H9 (cell line): ENCODE measurements at places on chromosomes 13 and 19.

DNA sequence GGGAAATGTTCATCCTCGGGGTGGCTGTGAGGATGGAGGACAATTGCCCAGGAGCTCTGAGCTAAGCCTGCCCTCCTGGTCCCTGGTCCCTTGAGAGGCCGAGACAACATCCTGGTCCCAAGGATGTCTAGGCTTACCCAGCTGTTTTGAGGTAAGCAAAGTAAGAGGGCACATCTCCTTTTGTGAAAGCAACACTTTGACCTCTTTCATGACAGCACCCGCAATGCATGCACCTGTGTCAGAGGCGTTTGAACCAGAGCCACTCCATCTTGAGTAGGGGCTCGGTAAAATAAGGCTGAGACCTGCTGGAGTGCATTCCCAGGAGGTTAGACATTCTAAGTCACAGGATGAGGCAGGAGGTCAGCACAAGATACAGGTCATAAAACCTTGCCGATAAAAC is 43.1 kb upstream of the ANKRD10 start:
- no peak for DNase-seq

DNA sequence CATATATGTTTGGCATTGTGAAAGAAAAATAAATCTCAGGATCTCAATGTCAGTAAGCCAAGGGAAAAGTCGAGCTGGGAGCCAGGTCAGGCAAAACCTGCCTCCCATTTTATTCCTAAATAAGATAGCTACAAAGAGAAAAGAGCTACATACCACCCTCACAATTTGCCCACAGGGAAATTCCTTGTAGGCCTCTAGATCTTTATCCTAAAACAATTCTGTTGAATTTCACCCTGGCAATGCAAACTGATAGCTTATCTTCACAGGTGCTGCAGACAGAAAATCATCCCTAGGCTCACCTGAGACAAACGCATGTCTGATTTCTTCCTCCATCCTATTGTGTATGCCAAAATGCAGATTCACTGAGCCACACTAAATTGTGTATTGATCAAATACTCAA is 2587.1 kb downstream of the PCDH9 start:
- DNase-seq = no peak

GRCh38 chr19:43331435-43332010 is 22.0 kb upstream of the CD177 start:
- no peak for DNase-seq

- DNase-seq = no peak
These were observed 45.2 kb upstream of the AMER2 start for GRCh38 chr13:25217023-25217885.

- peak; percentile 78 for DNase-seq
These were observed 8.8 kb upstream of the BBC3 start for GRCh38 chr19:47239610-47240296.

DNA sequence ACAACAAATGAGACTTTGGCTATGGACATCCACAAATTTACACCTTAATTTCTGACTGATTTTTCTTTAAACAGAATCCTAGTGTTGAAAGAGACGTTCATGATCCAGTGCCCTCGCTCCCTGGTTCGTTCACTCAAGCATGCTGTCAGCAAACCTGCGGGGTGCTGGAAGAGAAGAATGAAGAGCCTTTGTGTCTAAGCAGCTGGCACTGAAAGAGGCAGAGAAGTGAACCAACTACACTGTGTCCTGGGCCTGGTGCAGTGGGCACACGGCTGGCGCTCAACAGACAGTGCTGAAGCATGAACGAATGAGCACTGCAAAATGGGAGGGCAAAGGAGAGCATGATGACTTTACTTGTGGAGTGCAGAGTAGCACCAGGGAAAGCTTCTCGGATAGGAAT is 46.8 kb downstream of the MIPEP start:
- no peak for DNase-seq

DNA sequence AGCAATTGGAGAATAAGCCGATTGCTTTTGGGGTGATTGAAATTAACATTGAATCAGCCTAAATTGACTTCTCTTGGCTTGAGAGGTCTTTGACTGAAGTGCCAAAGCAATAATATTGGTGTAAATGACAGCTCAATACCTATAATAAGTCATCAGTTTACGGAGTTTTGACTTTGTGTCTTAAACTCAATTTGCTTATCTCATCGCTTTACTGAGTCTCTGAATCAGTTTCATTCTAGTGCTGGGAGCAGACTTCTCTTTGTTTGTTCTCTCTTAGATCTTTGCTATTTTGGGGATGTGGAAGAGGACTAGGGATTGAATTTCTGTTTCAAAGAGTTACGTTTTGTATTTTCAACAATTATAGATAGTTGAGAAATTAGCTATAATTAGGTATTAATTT is 7.1 kb downstream of the RFC3 start:
- DNase-seq = no peak

DNA sequence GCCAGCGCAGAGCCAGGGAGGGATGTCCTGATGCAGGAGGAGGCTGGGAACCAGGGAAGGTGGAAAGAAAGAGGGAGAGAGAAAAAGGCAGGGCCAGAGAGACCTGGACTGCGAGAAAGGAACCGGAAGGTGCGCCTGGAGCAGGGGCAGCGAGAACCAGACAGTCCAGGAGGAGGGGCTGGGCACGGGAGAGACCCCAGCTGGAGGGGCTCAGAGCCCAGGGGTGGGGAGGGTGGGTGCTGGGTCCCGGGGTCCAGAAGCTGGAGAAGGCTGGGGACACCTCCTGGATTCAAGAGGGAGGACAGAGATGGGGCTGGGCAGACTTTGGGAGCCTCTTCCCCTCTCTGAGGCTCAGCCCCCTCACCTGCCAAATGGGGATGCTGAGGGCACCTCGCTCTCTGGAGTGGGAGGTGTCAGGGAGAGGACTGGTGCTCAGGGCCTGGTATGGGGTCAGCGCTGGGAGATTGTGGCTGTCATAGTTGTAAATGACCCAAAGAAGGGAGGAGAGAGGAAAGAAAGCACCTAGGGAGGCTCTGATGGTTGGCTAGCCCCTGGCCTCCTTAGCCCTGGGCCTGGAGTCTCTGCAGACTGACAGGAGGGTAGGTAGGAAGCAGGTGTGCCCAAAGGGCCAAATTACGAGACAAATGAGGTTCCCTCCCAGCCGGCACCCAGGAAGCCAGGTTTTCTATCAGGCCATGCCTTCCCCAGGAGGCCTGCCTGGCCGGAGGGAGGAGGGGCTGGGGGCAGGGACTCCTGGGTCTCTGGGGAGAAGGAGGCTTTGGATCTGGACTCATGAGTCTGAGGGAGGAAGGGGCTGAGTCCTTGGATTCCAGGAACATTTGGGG is 1.3 kb upstream of the SPACA6 start:
- no peak for DNase-seq

DNA sequence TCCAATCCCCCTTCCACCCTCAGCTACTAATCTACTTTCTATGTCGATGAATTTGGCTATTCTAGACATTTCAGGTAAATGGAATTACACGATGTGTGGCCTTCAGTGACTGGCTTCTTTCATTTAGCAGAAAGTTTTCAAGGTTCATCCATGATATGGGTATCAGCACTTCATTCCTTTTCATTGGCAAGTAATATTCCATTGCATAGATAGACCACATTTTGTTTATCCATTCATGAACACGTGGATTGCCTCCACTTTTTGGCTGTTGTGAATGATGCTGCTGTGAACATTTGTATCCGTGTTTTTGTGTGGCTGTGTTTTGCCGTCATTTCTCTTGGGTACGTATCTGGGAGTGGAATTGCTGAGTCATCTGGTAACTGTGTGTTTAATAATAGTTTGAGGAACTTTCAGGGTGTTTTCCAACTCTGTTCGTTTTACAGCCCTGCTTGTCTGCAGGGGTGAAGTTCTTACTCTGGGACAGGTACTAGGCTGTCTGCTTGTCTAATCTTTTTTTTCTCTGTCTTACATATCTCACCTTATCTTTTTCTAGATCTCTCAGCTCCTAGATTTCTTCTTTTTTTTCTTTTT is 32.5 kb downstream of the MARK4 start:
- no peak for DNase-seq

DNA sequence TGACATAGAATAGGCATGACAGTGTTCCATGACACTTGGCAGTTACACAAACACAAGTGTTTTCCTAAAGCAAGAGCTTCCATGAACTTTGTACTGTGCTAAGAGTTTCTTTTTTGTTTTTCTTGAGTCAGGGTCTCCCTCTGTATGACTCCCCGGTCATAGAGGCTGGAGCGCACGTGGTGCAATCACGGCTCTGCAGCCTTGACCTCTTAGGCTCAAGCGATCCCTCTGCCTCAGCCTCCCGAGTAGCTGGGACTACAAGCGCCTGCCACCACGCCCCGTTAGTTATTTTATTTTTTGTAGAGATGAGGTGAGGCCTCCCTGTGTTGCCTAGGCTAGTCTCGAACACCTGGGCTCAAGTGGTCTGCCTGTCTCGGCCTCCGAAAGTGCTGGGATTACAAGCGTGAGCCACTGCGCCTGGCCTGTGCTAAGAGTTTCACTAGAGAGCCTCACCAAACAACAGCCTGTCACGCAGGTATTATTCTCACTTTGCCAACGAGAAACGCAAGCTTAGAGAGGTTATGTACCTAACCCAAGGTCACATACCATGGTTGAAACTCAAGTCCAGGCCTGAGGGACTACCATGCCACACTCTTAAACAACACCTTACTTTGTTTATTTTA is 355.9 kb downstream of the KLF12 start:
- DNase-seq = no peak

GRCh38 chr13:29925457-29926097 is 75.2 kb upstream of the UBL3 start:
- DNase-seq = no peak

DNA sequence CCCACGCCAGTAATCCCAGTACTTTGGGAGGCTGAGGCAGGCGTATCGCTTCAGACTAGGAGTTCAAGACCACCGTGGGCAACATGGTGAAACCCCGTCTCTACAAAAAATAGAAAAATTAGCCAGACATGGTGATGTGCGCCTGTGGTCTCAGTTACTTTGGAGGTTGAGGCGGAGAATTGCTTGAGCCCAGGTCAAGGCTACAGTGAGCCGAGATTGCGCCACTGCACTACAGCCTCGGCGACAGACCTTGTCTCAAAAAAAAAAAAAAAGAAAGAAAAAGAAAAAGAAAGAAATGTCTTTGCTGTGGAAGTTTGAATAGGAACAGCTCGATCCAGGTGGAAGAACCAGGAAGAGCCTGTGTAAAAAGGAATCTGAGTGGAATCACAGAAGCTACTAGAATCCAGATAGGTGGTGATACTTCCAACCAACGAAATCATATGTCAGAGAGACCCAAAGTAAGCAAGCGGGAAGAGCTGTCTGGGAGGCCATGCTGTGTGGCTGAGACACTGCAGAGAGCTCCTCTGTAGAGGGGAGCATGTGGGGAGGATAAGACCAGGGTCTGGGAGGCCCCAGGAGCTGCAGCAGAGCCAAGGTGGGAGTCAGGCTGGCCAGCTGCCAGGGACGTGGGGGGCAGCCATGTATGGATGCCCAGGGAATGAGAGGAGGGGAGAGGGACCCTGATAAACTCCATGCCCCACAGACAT is 21.1 kb downstream of the LATS2 start:
- no peak for DNase-seq

DNA sequence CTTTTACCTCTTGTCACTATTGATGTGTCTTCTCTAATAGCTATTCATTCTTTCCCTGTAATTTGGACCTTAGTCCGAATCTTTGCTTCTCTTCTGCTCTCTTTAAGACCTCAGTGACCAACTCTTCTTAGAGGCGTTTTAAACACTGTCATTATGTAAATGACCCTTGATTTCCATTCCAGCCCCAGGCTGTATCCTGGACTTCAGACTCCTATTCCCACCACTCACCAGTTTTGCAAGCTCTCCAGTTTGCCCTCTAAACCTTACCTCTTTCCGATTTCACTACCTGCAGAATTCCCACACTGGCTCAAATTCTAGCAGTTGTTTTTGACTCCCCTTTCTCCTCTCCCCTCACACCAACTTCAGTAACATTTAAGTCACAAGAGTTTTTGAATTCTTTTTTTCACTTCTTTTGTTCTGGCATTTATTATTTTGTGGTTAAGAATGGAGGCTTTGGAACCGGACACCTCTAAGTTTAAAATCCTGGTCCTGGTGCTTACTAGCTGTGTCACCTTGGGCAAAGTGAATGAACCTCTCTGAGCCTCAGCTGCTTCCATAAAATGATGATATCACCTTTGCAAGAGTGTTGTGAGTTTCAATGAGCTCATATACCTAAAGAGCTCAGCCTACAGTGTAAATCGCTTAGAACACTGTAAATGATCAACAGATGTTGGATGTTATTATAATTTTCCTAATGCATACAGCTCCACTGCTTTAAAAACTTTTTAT is 13.6 kb upstream of the HMGB1 start:
- no peak for DNase-seq

- peak; percentile 89 for DNase-seq
These were observed 19.7 kb downstream of the CEACAM16 start for GRCh38 chr19:44718441-44719261.

- no peak for DNase-seq
These were observed 293.2 kb downstream of the ENOX1 start for GRCh38 chr13:43493496-43494000.

- no peak for DNase-seq
These were observed 478.1 kb upstream of the NBEA start for GRCh38 chr13:34464011-34464410.

GRCh38 chr19:3250675-3251074 is 26.2 kb downstream of the CELF5 start:
- DNase-seq = no peak

DNA sequence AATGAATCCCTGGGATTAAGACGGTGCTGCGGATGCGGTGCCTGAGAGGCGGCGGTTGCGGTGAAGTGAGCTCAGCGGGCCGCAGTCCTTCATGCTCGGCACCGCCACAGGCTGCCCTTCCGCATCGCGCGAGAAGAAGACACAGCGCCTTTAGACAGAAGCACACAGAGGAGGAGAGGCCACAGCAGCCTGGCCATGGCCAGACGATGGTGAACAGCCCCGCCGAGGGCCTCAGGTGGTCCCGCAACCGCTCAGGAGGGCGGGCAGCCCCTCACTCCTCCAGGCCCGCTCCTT is 459.2 kb downstream of the MYO16 start:
- no peak for DNase-seq

GRCh38 chr13:30147421-30147820 is 159.9 kb downstream of the KATNAL1 start:
- no peak for DNase-seq

DNA sequence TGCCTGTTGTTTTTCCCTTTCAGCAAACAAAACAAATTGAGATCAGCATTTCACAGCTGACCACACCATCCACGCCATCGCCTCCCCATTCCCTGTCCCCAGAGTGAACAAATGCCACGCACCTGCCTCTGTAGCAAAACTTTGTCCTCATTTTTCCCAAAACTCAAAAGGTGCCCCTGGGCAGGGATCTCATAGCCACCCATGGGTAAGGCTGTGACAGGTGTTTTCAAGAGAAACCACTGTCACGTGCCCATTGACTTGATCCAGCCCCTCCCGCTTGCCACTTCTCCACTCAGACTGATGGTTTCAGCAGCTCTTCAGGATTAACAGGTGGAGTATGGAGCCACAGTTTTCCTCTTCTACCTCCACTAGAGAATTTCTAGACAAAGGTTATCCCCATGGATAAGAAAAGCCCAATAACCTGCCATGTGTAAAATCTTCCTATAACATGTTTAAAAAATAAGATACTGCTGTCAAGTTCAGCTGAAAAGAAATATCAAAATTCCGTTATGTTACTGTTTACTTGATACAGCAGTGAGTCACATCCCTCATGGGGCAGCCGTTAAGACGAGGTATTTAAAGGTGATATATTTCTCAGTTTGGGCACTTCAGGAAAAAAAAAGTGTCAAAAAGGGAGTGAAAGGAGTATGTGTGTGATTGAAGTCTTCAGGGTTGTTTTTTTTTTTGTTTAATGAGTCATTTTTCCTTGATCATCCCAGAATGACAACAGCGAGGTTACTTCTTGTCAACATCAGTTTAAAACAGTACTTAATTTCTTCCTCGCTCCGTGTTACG is 63.5 kb upstream of the GPR183 start:
- no peak for DNase-seq
